IMR-90 (cell line): ENCODE measurements at places on chromosomes 11 and 22. TPM values are rescaled to one million over a fixed set of nuclear protein-coding genes. Genes with fewer than 3 reads are reported as not detected.

FGF19 gene
- total RNA-seq: not detected in 2 replicates

NRIP3 gene
- total RNA-seq: 43.6 and 46.4 TPM in 2 replicates

OR6T1 gene
- not detected in 2 replicates for total RNA-seq

EFCAB6 gene
- total RNA-seq: 1.1 TPM in 2 replicates

RIMBP3B gene
- total RNA-seq: 0.18 and 0.28 TPM in 2 replicates

GAB4 gene
- not detected in 2 replicates for total RNA-seq

ANO1 gene
- 4.1 and 4.4 TPM in 2 replicates for total RNA-seq

DNA sequence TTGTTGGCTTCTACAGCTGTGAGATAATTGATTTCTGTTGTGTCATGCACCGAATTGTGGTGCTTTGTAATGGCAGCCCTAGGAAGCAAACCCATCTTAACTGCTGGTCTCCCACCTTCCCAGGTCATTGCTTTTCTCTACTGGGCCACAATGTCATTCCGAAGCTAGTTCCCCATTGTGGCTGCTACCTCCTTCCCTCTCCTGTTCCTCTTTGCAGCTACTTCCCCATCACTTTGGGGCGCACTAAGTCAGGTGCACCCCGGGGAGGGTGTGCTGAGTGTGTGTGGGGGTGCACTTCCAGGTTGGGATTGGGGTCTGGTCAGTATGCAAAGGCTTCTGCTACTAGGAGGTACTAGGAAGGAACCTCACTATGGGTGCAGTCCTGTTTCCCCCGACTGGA lies 109.3 kb downstream of the ST3GAL4 start:
- no peak for DNase-seq

DNA sequence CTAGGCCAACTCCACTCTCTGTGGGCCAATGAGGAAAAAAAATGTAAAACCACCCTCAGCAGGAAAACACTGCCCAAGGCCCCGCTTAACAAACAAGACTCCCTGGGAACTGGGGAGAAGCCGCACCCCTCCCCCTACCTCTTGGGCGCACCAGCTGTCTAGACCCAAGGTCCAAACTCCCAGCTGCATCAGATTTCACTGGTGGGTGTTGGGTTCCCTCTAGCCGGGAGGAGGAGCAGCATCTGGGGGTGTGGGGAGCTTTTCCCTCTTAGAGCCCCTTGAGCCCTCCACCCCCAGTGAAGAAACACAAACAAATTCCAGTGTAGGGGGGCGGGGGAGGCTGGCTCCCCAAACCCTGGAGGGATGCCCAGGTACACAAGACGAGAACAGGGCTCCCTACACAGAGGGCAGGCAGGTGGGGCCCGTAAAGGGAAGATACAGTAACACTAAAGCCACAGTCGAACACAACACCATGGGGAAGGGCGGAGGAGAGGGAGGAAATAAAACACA lies 64.9 kb downstream of the NECTIN1 start:
- peak; percentile 16 for DNase-seq

GRCh38 chr11:68081691-68082090 lies 39.5 kb downstream of the CHKA start:
- DNase-seq: no peak

DNA sequence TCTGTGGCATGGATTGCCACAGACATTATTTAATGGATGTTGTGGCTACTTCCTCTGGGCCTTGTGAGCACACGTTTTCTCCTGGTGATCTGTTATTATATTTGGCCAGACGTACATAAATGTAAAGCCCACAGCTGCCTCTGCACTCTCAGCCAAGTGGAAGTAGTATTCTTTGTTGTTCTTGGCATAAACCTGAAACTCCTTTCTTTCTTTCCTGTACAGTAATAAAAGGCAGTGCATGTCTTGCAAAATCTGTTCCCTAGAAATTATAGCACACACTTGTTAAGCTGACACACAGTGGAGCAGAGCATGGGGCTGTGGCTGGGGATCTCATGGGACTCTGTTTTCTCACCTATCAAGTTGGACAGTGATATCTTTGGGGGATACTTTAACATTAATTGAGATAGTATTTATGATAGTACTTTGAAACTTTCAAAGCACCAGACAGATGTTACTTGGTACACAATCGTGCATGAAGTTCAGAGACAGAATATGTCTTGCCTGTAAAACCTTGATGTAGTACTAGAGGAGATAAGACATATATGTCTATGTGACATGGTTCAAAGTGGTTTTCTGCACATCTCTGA lies 20.9 kb downstream of the PANX1 start:
- DNase-seq: peak; percentile 93

DNA sequence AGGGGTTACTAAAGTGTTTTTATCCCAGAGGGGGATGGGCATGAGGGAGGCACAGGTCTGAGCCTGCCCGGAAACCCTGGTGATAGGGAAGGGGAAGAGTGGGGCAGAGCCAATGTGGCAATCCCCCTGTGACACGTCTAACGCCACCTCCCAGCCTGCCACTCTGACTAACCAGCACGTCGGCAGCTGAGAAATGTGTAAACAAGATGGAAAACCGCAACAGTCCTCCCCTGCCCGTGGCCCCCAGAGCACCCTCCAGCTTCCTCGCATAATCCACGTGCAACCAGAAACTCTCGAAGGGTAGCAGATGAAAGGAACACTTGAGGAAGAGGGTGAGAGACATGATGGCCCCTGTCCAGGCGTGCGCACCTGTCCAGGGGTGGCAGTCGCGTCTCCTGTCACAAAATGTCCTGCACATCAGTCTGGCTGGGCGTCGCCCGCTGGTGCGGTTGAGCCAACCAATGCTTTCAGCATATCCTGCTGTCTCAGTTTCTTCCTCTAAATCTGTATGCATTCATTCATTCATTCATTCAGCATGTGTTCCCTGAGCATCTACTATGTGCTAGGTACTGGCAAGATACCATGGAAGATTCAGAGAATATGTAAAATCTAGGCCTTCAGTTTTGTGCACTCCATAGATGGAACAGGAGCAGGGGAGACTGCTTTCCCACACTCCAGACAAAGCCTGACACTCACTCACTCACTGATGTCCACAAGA lies 4.5 kb downstream of the TMPRSS4 start:
- DNase-seq: no peak

DNA sequence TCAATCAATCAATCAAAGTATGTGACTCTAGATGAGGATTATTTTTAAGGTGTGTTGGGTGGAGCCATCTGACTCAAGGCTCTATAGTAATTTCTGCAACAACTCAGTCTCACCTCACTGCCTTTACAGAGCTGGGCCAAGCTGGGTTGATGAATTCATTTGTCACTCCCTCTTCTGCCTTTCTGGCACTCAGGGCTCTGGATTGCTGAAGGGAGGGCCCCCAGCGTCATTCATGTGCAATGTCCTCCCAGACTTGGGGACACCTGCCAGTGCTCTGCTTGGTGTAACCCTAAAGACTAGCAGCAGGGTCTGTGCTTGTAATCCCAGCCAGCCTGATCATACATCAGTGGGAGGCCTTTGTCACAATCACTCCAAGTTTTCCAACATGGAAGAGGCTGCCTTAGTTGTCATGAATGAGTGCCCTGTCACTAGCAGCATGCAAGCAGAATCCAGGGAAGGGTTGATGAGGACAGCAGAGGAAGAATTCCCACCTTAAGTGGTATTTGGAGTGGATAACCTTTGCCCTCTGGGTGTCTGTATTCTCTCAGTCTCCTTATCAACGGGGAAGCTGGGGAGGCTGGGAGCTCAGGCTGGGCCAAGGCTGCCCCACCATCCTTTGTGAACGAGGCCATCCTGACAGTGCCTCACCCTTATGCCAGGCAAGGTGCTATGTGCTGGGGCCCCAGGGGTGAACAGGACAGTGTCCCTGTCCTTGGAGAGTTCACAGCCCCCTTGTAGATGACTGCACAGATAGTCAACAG lies 2.0 kb upstream of the TP53I11 start:
- DNase-seq: no peak

GRCh38 chr11:119788096-119788883 lies 59.3 kb upstream of the NECTIN1 start:
- no peak for DNase-seq

GRCh38 chr11:64765291-64765850 lies 5.6 kb upstream of the PYGM start:
- no peak for DNase-seq

DNA sequence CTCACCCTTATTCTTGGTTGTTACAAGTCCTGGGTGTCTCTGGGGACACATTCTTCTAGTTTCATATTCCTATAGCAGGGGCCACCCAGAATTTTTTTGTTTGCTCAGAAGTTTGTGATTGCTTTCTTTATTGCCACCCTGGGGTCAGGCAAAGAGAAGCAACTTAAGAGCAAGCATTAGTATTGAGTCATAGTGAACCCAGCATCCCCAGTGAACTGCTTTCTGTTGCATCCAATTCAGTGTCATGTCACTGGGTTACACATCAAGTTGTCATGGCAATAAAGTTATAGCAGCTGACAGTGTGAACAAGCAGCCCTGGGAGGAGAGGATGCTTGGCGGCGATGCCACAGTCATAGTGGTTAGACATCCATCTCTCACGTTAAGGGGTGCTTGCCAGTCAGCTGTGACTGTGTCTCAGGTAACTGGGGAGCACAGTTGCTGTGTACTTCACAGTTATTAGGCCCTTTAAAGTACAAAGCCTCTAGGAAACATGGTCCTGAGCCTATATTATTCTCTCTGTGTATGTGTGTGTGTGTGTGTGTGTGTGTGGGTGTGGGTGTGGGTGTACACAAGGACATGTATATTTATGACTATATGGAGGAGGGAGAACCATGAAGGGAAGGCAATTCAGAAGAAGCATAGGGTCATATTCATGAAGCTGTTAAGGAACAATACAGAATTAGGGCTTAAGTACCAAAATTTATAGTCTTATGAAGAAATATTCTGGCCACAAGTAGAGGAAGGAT lies 52.5 kb downstream of the TRIM44 start:
- peak; percentile 76 for DNase-seq

DNA sequence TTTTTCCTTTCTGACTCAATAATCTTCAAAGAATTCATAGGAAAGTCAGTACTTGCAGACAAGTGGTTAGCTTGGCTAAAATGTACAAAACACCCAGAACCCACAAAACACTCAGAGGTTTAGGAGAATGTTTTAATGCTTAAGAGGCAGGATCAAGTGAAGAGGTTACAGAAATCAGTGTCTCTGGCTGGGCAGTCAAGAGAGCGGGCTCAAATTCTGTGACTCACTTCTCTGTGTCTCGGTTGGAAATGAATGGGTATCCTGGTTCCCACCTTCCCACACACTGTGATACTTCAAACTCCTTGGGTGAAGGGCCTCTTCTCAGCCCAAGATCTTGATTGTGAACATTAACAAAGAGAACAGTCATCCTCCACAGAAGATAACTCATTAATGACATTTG lies 3.8 kb downstream of the MPEG1 start:
- DNase-seq: peak; percentile 64

DNA sequence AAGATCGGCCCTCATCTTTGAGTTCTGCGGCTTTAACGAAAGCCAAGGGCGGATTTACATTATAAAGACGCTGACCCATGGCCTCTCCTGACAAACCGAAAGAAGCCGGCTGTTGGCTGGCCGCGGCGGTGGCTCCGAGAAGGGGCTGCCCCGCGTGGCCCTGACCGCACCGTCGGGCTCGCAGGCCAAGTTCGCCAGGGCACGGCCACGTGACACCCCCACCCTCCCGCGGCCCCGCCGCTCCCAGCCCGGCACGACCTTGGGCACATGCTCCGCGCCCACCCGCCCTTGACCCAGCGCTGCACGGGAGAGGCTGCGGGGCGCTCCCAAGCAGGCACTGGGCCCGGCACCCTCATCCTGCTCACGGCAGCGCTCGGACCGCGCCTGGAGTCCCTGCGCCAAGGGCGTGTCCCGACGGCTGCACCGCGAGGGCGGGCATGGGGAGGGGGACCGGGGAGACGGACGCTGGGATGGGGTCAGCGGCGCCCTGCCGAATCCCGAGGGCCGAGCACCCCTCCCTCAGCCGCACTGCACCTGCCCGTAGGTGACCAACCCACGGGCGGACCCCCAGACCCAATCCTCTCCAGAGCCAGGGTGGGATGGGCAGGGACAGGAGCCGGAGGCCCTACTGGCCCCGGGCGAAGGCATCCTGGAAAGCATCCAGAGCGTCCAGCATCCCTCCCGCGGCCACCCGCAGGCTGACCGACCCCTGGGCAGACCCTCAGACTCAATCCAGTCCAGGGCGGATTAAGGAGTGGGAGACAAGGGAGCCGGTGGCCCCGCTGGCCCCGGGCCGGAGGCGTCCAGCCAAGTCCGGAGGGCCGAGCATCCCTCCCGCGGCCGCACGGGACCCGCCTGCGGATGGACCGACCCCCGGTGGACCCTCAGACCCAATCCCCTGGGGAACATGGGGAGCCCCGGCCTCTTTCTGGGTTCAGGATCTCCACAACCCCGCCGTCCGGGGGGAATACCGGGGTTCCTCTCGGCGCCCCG lies 759 bp downstream of the CPT1A start:
- peak; percentile 31 for DNase-seq
